HCT116 (cell line): ENCODE measurements at places on chromosomes 7 and 10. TPM values are rescaled to one million over a fixed set of nuclear protein-coding genes. Genes with fewer than 3 reads are reported as not detected.
A peak's percentile ranks its signal among the peaks of the same experiment; 100 is the strongest.

- no peak for DNase-seq
Observed at GRCh38 chr10:3950676-3951275, 165.8 kb upstream of the KLF6 start.

- DNase-seq = no peak
Observed at GRCh38 chr10:94146313-94146712, 152.6 kb downstream of the PLCE1 start.

The FFAR4 gene
- not detected for total RNA-seq

The FOXK1 gene
- total RNA-seq = 60.5 TPM

- DNase-seq = peak; percentile 52
Observed at GRCh38 chr7:66952343-66953043, 31.5 kb downstream of the TMEM248 start.

- no peak for DNase-seq
Observed at GRCh38 chr10:32930036-32930435, 28.0 kb downstream of the ITGB1 start.

DNA sequence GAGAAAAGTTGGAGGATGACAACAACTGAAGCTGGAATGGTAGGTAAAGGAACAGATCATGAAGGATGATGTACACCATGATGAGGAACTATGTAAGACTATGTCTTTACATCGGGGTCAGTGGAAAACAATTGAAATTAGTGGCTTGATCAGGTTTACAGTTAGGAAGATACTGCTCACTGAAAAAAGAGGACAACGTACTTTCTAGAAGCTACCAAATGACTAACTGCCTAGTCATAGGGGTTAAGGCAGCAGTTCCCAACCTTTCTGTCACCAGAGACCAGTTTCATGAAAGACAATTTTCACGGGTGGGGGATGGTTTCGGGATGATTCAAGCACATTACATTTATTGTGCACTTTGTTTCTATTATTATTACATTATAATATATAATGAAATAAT is 91.6 kb upstream of the ANKRD1 start:
- DNase-seq = no peak
